ENCODE measurements at places on chromosomes 6 and 20. TPM values are rescaled to one million over a fixed set of nuclear protein-coding genes. Genes with fewer than 3 reads are reported as not detected.

GRCh38 chr6:17413313-17413750 is 19.9 kb downstream of the CAP2 start:
- DNase-seq: no peak

DNA sequence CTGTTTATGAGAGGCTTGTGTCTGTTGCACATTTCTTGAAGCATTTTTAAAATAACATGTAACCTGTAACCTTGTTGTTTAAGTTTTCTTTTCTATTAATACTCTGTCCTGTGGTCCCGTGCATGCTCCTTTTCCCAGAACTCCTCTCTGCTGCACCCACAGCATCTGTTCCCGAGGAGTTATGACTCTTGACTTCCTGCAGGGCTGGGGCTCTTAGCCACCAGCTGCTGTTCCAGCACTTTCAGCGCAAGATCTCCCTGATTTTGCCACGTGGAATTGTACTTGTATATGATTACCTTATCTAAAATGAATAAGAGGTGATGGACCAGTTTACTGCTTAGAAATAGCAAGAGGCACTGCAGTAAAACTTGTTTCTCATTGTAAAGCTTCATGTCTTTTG is 150.6 kb downstream of the QKI start:
- no peak for DNase-seq

- DNase-seq: no peak
Observed at GRCh38 chr20:45368221-45368980, 5.4 kb downstream of the SYS1 start.

GRCh38 chr20:50518270-50518721 is 8.1 kb downstream of the PTPN1 start:
- no peak for DNase-seq

DNA sequence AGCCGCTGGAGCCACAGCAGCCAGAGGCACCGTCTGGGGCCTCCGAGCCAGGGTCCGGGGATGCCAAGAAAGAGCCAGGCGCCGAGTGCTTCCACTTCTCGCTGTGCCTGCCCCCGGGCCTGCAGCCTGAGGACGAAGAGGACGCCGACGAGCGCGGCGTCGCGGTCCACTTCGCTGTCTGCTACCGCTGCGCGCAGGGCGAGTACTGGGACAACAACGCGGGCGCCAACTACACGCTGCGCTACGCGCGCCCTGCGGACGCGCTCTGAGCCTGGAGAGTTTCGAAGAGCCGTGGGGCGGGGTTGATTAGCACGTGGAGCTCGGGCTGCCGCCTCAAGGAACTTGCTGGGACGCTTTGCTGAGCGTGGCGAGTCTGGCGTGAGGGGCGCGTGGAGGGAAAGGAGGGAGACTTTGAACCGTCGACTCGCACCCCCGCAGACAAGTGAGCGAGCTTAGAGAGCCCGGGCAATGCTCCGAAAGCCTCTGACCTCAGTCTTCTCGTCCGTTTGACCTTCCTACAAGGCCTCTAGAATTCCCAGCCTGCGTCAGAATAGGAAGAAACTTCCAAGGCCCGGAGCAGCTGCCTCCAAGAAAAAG is 1.3 kb downstream of the PPP1R3G start:
- DNase-seq: no peak

The CCDC170 gene
- 0.92 TPM for polyA plus RNA-seq

The GUCA1A gene
- 0.24 TPM for polyA plus RNA-seq

GRCh38 chr6:25472306-25472705 is 179.7 kb upstream of the SCGN start:
- DNase-seq: no peak

DNA sequence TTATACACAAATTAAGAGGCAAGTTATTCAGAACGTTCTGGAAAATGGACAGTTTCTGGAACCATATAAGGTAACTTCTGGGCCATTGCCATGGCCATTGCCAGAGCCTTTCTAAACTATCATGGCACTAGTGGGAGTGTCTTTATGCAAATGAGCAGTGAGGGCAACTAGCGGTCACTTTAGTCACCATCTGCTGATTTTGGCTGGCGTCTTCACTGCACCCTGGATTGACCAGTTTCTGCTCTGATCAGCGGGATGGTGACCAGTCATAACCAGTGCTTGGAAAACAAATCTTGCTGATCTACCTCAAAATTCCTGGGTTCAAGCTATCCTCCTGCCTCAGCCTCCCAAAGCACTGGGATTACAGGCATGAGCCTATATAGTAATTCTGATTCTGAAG is 7.3 kb upstream of the SNTA1 start:
- no peak for DNase-seq

The SLC22A23 gene
- polyA plus RNA-seq: 4.4 TPM

GRCh38 chr6:75913040-75913439 is 159.4 kb downstream of the IMPG1 start:
- no peak for DNase-seq

The NNAT gene
- polyA plus RNA-seq: 555 TPM

- no peak for DNase-seq
Observed at GRCh38 chr6:87151471-87151780, 3.9 kb upstream of the ZNF292 start.

All from muscle of back (tissue), 13 donors.